8988T (cell line): ENCODE measurements at places on chromosomes 1 and 21.

DNA sequence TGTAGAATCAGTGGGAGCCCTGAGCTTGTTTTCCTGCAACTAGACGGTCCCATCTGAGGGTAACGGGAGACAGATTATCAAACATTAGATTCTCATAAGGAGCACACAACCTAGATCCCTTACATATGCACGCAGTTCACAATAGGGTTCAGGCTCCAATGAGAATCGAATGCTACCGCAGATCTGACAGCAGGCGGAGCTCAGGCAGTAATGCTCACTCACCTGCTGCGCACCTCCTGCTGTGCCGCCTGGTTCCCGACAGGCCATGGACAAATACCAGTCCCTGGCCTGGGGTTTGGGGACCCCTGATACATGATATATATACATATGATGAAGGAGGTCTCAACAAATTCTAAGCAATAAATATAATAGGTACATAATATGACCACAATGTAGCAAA is 19.7 kb upstream of the SMIM12 start:
- no peak for DNase-seq

- DNase-seq, result no peak
Observed at GRCh38 chr1:226344441-226345259, 35.7 kb upstream of the LIN9 start.

GRCh38 chr1:183241471-183241870 is 55.4 kb downstream of the LAMC2 start:
- no peak for DNase-seq

DNA sequence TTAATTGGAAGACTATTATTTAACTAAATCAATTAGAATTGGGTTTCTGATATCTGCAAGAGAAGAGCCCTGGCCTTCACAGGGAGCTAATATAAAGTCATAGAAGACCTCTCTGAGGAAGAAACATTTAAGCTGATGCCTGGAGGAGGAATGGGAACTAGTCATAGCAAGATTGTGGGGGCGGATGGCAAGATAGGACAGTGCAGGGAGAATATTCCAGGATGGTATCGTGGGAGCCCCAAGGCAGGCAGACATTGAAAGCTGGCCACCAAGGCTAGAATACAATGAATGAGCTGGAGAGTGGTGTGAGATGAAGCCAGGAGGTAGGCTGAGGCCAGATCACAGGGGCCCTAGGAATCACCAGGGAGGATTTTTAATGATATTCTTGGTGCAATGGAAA is 20.8 kb upstream of the MYSM1 start:
- DNase-seq, result no peak

- no peak for DNase-seq
Observed at GRCh38 chr21:31629972-31630711, 29.4 kb upstream of the SOD1 start.
